ENCODE measurements at places on chromosomes 5 and 9.

DNA sequence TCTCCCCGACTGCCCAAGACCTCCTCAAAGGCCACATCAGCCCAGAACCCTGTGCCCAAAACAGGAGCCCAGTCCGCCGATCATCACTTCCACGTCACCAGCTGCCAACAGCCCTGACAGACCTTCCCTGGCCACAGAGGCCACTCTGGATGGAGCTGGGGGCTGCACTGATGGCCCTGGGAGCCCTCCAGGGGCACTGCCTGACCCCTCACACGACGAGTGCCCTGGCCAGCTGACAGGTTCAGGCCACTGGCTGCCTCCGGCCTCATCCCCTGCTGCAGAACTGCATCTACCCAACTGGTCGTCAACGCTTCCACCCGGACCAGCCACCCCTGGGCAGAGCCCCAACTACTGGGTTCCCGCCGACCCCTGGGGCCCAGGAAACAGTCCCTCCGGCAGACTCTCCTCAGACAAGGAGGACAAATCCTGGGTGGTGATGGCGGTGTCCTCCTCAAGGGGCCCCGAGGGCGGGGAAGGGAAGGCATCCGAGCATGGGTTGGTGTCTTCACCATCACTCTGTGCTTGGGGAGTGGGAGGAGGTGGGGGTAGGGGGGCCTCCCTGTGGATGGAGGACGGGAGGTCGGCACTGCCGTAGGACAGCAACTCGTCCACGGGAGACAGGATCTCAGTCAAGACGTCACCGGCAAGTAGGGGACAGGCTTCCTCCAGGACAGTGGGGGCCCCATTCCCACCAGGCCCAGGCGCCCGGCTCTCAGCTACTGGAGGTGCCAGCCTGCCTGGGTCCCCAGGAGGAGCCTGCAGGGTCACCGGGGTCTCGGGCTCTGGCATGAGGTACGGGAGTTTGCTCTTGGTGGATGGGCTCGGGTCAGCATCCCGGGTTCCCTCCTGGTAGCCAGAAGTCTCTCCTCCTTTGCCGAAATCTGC, 7.9 kb upstream of the QSOX2 start:
- DNase-seq = no peak

DNA sequence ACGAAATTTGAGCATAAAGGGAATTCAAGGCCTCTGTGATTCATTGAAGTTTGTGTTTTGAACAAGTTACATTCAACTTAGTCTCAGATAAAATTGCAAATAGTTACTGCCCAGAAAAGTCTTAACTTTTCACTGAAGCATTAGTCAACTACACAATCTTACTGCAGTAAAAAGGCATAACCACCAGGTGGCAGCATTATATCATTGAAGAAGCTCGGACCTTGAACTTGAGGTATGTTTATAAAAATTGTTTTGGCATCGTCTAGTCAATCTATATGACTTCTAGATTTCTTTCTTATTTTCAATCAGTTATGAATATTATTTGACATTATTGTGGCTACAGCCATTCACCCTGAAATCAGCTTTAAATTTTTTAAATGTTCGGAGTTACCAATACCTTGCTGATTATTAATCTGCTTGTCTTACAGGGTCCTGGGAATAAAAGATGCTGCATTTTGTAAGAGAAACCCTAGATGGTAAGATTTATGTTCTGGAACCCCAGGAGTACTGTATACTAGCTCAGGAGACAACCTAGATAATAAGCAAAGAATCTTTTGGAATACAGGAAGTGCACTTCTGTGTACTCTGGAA, 83.9 kb upstream of the GRAMD2B start:
- DNase-seq = no peak

GRCh38 chr9:91127653-91128052, 234.1 kb downstream of the AUH start:
- no peak for DNase-seq

DNA sequence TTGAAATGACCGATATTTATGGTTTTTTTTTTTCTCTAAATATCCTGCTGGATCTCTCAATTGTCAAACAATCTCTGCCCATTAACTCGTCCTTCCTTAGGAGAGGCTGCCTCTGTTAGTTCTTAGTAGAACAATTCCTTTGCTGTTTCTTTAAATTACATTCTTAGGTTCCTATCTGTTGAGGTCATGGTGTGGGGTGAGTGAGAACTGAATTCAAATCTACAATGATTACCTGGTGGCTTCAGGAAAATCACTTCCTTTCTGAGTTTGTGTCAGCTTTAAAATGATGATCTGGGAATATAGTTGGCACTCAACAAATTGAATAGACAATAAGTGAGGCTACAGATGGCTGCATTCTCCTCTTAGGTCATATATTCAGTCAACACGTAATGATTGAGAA, 82.1 kb upstream of the TNFSF8 start:
- DNase-seq = no peak

DNA sequence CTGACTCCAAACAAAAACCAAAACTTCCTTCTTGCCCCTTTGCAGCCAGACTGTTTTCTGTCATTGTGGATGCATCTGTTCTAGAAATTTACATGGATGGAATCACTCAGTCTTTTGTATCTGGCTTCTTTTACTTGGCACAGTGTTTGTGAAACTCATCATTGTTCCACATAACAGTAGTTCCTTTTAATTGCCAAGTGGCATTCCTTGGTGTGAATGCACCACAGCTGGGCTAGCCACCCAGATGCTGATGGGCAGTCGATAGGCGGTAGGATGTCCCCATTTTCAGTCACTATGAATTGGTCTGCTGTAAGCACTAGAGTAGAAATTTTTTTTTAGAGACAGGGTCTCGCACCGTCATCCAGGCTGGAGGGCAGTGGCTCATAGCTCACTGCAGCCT, 6.3 kb upstream of the CLPTM1L start:
- no peak for DNase-seq

GRCh38 chr9:77469515-77470231, 178.4 kb downstream of the GNA14 start:
- no peak for DNase-seq

- DNase-seq = no peak
These were observed 6.0 kb upstream of the RXRA start for GRCh38 chr9:134320126-134320867.

- no peak for DNase-seq
These were observed 31.7 kb upstream of the AFAP1L1 start for GRCh38 chr5:149239917-149240316.

DNA sequence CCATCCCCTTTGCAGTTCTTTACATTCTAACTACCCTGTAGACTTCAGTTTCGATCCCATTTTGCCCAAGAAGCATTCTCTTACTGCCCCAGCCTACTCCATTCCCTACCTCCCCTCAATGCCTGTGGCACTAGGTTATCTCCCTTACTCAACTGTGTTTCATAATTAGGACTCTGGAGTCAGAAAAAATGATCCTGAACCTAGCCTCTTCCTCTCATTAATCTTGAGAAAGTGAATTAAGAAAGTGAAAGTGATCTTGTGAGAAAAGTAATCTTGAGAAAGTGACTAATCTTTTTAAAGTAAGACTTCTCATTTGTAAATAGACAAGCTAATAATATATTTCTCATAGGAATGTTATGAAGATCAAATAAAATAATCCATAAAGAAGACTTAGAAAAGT, 444.0 kb upstream of the TRPC7 start:
- no peak for DNase-seq
